ENCODE measurements at places on chromosomes 12 and 14.

- DNase-seq: no peak
These were observed 191.6 kb downstream of the CRADD start for GRCh38 chr12:93868771-93869170.

DNA sequence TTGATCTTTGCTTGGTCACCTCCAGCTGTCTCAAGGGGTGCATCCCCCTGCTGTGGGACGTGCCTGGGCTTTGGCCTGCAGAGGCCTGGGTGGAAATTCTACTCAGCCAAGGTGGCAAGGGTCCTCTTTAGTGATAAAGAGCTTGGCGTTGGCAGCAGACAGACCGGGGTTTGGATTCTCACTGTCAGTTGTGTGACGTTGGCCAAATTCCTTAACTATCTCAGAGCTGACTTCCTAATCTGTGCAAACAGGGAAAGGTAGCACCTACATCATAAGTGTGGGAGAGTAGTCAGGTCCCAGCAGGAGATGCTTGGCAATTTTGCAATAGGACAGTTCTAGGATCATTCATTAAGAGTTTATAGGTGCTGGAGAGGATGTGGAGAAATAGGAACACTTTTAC lies 154.3 kb upstream of the GSC start:
- no peak for DNase-seq

DNA sequence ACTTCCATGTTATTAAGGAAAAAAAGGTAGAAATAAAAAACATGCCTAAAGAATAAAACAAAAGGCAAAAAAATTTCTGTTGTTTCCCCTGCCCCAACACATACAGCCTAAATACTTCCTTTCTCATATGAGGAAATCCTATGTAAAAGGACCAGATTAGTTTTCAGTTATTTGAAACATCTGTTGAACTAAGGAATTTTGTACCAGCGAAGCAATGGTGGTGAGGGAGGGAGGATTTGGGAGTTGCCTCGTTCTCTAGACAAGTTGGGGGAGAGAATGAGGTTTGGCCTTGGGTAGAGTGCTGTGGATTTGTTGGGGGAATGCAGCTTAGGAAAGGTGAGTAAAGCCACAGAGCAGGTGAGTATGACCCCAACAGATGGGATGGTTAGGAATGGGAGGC lies 141.5 kb upstream of the RFLNA start:
- DNase-seq: no peak

- DNase-seq: no peak
These were observed 119.6 kb downstream of the NUAK1 start for GRCh38 chr12:106019144-106019543.

DNA sequence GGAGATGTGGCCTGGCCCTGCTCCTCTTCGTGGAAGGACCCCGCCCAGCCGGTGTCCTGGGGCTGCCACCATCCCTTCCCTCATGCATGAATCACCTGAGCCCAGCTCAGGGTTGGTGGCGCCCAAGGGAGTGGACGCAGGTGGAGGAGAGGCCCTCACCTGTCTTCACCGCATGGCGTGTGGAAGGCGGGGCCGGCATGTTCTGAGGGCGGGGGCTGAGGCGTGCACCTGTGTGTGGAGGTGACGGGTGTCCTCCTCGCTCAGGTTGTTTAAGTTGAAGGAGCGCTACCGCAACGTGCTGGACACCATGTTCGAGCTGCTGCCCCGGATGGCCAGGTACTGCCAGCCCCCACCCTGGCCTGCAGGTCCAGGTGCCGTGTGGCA lies 47.0 kb downstream of the SLC8B1 start:
- DNase-seq: no peak

GRCh38 chr14:45222485-45223262 lies 30.3 kb downstream of the MIS18BP1 start:
- peak; percentile 6 for DNase-seq

DNA sequence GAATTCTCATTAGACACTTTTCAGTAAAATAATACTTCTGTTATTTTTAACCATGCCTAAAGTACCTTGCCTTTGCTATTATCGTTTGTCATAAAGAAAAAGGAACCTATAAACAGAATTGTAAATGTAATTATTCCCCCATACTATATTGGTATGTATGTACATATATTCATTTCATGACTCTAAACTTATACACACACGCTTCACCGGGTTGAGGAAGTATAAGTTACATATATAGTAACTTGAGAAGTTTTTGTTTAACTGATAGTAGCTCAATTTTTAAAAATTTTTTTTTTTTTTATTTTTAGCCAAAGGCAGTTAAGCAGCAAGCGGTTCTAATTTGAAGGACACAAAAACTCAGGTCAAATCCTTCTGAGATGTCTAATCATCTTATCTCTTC lies 107.6 kb downstream of the PLEKHG7 start:
- DNase-seq: no peak

- DNase-seq: peak; percentile 96
These were observed 35.8 kb downstream of the FLVCR2 start for GRCh38 chr14:75614179-75614578.

DNA sequence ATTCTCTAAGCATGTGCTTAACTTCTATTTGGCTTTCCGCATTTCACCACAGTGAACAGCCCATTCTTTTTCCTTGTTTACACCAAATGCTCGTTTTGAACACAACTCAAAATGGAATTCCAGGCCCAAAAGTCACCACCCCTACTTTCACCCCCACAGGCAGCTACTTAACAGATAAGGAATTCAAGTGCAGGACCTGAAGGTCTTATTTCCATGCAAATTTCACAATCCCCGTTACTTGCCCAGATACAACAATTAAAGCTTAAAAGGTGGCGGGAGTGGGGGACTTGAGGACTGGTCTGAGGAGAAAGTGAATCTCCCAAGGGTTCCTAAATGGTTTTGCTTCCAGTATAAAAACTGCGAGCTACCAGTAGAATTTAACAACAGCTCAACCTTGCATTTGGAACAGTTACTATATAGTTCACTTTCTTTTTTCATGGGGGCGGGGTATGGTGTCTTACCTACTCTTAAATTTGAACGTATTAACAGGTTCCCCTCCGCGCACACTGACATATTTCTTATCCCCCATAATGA lies 3.7 kb downstream of the USP44 start:
- no peak for DNase-seq

GRCh38 chr14:76810953-76811400 lies 1.7 kb downstream of the ANGEL1 start:
- peak; percentile 79 for DNase-seq

GRCh38 chr12:57929092-57929830 lies 12.1 kb upstream of the ATP23 start:
- no peak for DNase-seq

DNA sequence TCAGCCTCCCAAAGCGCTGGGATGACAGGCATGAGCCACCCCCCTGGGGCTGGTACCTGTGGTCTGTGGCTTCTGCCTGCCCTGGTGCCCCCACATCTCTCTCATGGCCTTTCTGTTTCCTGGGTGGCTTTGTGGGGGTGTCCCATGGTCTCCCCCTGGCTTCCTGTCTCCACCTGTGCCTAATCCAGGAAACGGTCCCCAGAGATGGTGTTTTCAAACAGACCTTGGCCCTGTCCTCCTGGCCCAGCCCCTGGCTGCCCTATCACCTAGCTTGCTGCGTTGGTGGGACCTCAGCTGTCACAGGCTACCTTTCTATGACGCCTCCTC lies 18.1 kb downstream of the MEG3 start:
- DNase-seq: no peak

DNA sequence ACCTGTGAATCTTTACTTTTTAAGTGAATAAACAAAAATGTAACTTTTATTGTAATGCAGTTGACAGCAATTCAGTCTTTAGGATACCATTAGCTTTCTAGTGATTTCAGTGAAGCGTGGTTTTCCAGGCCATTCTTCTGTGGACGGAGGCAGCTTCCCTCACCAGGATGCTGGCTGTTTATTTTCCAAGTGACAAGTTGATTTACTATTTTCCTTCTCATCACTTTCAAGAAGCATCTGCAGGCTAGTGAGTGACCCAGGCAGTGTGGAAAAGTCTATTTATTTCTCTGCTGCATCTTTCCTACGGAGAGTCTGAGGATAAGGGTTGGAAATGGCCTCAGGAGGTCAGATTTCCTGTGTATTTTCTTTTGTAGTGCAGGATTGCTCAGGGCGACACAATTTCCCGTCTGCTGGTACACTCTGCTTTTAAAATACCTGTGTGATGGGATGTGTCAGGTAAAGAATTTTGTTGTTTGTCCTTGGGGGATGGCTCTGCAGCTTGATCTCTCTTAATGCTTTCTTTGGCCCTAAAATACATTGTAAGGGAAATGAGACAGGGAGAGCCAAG lies 467.8 kb downstream of the NRXN3 start:
- DNase-seq: no peak

GRCh38 chr12:58384196-58384595 lies 442.8 kb downstream of the ATP23 start:
- no peak for DNase-seq

- no peak for DNase-seq
These were observed 536.8 kb upstream of the ATP2B1 start for GRCh38 chr12:90245391-90245790.

GRCh38 chr12:57090924-57091637 lies 2.2 kb downstream of the NAB2 start:
- DNase-seq: no peak

DNA sequence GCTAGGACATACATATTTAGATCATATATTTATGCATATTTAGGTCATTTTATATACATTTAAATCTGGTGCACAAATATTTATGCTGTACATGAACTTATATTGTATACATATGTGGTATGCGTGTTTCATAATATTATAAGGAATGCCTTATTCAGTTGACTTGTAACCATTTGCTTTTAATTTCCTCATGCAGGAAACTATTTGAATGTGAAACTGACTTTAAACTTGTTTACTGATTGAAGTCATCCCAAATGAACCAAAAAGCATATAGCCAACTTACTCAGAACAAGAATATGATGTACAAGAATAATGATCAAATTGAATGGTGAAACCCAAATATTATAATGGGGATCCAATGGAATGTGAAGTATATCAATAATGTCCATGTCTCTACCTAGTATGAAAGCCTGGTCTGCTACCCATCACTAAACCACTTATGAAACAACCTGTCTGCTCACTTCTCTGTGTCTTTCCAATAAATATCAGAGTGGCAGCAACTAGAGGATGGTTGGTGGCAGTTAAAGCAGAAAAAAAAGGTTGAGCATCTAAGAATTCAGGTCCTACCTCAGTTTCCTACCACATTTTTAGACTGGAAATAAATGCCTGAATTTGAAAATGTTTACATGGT lies 38.3 kb downstream of the RPS6KA5 start:
- DNase-seq: peak; percentile 41

GRCh38 chr14:65462411-65462810 lies 49.9 kb downstream of the FUT8 start:
- DNase-seq: no peak

DNA sequence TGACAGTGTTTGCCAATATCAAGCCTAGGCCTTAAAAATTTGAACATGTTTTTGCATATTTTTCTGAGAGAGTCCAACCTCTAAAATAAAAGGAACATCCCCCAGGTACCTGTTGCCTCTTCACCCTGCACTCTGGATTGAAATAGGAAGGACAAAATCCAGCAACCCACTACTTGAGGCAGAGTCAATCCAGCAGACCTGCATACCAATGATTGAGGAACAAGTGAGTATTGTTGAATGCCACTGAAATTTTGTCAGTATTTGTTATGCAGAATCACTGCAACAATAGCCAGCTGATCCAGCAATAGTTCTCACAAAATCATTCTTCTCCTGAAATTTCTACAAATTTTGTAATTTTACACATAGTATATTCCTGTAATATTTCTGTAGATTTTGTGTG lies 460.6 kb upstream of the FOXG1 start:
- no peak for DNase-seq

- no peak for DNase-seq
These were observed 16.7 kb upstream of the SYNDIG1L start for GRCh38 chr14:74442757-74443156.

DNA sequence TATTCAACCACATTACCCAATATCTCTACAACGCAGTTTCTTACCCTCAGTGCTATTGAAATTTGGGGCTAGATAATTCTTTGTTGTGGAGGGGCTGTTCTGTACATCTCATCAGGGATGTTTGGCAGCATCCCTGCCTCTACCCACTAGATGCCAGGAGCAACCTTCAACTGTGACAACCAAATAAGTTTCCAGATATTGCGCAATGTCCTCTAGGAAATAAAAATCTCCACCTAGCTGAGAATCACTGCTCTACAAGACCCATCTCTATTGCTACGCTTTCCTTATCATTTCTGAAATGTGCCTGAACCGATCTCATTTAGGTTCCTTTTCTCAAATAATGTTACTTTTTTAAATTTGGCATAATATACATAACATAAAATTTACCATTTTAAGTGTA lies 155.2 kb upstream of the G2E3 start:
- DNase-seq: no peak

DNA sequence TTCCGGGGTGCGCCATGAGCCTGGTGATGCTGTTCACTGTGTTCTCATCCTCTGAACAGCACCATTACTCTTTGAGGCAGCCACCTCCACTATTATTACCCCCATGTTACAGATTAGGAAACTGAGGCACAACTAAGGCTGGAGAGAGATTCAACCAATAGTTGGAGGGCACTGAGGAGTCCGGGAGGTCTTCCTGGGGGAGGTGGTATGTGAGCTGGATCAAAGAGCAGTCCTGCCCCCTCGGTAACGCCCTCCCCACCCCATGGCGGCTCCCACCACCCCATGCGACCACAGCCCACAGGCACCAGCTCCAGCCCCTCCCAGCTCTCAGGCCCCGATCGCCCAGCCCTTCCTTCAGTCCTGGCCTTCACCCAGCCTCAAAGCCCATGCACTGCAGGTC lies 43.5 kb downstream of the SCARB1 start:
- DNase-seq: no peak

DNA sequence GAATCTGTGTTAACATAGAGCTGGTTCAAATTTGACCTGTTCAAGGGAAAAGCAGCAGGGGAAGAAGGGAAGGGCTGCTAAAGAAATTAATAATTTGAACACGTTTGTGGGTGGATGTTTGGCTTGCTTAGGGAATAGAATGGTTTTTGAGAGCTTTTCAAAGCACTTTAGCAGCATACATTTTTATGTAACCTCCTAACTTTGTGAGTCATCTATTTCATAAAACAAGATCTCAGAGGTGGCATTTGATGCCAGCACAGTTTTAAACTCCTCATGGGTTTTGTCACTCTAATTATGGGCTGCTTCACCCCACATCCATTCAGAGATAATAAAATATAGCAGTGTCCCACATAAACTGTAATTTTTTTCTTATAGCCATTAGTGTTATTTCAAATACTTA lies 143.8 kb downstream of the ACSS3 start:
- no peak for DNase-seq
